ENCODE measurements at places on chromosomes 2 and 18. TPM values are rescaled to one million over a fixed set of nuclear protein-coding genes. Genes with fewer than 3 reads are reported as not detected.

- no peak for DNase-seq
Observed at GRCh38 chr2:227782804-227783203, 30.8 kb upstream of the CCL20 start.

DNA sequence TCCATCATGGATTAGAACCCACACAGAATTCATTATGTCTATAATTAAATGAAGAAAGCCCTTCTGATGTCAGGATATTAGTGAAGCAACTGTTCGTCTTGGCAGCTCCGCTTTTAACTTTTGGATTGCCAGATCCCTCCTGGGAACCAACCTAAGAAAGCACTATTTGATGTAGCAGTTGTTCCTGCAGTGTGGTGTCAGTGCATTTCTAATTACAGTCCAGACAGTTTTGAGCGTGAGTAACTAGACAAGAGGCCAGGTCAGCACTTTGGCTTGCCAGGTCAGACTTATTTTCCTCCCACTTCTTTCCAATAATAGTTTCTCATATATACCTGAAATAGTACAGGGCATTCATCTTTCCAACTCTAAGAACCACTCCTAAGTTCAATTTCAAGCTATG lies 13.8 kb downstream of the NRXN1 start:
- no peak for DNase-seq

GRCh38 chr2:26139269-26140183 lies 33.4 kb upstream of the GAREM2 start:
- no peak for DNase-seq

DNA sequence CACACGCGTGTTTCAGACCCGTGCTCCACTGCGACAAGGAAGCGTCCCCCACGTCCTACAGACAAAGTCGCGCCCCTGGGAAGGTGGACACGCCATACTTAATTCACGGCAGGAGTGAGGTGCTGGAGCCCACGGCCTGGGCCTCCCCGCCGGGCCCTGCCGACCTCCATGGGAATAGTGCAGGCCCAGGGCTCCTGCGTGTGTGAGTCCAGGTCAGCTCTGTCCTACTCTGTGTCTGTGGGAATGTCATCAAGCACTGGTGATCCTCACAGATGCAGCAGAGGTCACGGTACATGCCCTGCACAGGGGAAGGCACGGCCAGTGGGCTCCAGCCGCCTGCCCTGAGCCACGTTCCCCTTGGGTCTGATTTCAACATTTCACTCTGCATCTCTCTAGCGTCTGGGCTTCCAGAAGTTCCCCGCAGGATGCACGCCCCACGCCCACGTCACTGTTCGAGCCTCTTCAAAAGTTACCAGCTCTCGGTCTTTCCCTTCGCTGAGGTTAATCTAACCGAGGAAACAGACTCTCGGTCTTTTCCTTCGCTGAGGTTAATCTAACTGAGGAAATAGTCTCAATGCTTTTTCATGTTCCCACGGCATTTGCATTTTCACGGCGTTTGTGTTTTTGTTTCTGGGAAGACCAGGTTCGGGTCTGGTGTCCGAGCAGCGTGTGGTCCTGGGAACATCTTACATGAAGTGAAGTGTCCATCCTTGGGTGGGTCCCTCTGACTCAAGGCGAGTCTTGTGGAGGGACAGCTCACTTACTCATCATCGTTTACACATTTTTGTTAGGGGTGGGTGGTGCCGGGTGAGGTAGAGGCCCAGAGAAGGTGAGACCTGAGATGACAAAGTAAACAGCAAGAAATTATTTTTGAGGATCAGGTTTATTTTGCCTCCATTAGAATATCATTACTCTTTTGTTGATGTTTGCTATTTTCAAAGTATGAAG lies 157.3 kb upstream of the ALKAL2 start:
- DNase-seq, result no peak

GRCh38 chr2:179238027-179238426 lies 26.6 kb downstream of the SESTD1 start:
- DNase-seq, result no peak

DNA sequence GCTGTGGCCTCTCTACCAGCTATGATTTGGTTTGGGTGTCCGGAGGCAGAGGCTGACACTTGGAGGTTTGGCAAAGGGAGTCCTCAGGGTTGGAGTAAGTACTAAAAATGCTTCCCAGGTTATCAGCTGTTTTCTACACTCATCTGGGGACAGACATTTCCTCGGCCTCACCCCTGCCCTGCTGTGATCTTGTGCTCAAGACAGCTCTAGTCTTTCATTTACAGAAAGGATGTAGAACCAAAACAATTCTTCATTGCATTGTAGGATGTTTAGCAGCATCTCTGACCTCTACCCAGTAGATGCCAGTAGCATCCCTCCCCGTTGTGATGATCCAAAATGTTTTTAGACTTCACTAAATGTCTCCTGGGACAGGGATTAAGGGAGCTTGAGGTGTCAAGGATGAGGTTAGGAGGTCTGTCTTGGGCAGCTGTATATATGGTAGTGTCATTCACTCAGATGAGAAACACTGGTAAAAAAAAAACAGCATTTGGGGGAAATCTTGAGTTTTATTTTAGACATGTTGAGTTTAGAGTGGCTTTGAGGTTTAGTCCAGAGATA lies 26.6 kb downstream of the CD28 start:
- DNase-seq, result no peak

Gene PLGLB1
- total RNA-seq, result 0.59 TPM

Data from astrocyte (in vitro differentiated cells and primary cell).